ENCODE measurements at places on chromosomes 11 and 22. TPM values are rescaled to one million over a fixed set of nuclear protein-coding genes. Genes with fewer than 3 reads are reported as not detected.

DNA sequence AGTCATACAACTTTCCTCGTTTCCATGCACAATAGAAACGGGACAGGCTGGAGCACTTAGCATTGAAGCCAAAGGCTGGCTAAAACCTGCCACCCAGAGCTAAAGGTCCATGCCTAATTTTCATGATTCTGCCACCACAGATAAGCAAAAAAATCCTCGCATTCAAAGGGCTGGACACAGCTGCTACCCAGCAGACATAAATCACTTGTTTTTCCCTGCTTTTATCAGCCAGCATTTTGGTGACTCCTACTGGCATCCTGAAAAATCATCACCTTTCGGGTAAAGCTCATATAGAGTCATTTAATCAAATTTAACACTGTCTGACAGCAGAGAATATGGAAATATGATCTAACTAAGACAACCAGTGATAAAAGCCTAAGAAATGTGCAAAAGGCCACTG, 37.9 kb downstream of the ALG9 start:
- no peak for DNase-seq

DNA sequence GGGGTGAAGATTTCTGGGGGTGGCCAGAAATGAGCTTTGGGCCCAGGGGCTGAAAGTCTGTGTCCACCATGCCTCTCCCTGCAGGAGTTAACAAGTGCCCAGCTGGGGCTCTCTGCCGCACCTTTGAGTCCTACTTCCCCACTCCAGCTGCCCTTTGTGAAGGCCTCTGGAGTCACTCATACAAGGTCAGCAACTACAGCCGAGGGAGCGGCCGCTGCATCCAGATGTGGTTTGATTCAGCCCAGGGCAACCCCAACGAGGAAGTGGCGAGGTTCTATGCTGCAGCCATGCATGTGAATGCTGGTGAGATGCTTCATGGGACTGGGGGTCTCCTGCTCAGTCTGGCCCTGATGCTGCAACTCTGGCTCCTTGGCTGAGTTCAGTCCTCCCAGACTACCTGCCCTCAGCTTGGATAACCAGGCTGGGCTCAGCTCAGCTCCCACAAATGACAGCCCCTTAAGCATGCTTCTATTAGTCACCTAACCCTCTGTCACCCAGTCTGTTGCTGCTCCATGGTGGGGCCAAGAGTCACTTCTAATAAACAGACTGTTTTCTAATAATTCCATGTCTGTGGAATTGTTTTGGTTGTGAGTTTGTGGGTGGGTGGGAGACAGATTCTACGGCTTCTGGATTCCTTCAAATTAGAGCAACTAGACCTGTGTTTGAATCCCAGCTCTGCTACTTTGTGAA, 3.0 kb upstream of the INPPL1 start:
- DNase-seq = no peak

GRCh38 chr11:10641177-10641911, 52.2 kb downstream of the IRAG1 start:
- no peak for DNase-seq

GRCh38 chr11:47186700-47187695, 764 bp upstream of the PACSIN3 start:
- peak; percentile 78 for DNase-seq

GRCh38 chr11:70854901-70855556, 397.3 kb downstream of the SHANK2 start:
- peak; percentile 80 for DNase-seq

- peak; percentile 90 for DNase-seq
These were observed 1.9 kb downstream of the GRAMD4 start for GRCh38 chr22:46622081-46622521.

GRCh38 chr11:71987521-71987920, 11.2 kb upstream of the IL18BP start:
- no peak for DNase-seq

GRCh38 chr11:2480874-2481220, 36.0 kb downstream of the KCNQ1 start:
- no peak for DNase-seq

- no peak for DNase-seq
These were observed 110.1 kb upstream of the LMO1 start for GRCh38 chr11:8373519-8374432.

- DNase-seq = no peak
These were observed 6.0 kb downstream of the WNT11 start for GRCh38 chr11:76200006-76200940.

DNA sequence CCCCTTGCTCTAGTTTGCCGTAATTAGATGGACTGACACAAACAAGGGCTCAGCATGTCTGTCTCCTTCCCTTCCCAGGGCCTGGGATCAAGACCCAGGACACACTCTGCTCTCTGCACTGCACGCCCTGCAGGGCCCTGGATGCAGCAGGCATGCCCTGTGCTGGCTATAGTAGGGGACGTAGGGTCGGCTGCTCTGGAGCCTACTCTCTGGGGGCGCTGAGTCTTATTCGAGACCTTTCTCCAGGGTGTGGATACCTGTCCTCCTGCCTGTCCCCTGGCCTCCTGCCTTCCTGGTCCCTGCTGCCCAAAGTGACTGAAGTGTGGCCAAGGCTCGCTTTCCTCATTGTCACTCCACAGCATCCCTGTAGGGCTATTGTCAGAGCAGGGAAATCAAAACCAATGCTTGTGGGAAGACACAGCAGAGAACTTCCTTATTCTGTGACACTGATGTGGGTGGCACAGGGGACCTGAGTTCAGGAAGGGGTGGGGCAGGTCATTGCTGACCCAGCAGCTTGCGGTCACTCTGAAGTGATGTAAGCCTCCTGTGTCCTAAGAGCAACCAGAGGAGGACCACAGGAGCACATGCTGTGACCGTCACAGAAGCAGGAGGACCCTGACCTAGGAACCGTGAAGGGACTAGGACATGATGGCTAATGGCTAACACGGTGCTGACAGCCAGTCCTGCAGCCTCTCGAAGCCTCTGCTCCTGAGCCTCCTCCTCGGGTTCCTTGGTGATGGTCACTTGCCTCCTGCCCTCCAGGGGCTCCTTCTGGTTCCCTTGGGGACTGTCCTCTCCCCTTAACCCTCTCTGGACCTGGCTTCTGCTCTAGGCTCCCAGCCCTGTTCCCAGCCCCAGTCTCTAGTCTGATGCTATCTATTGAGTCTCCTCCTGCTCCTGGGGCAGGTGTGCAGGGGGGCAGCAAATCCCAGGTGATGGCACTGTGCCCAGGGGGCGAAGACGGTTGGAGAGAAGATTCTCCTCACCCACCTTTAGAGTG, 10.3 kb downstream of the APOBEC3A start:
- no peak for DNase-seq

GRCh38 chr11:111739299-111739698, 26.9 kb downstream of the PPP2R1B start:
- no peak for DNase-seq

DNA sequence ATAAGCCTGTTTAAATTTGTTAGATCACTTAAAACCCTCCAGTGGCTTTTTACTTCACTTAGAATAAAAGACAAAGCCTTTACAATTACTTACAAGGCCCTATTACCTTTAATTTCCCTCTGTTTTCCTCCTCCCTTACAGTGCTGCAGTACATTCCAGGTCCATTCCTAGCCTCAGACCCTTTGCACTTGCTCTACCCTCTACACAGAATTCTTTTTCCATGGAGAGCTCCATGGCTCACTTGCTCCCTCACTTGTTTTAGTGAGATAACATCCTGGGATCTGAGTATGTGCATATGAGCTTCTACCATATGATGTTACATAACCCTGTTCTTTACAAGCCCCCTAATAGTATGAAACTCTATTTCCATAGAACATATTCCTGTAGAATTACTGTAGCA, 24.4 kb downstream of the ZNF214 start:
- DNase-seq = no peak

GRCh38 chr22:20881231-20881630, 22.4 kb downstream of the SNAP29 start:
- no peak for DNase-seq

DNA sequence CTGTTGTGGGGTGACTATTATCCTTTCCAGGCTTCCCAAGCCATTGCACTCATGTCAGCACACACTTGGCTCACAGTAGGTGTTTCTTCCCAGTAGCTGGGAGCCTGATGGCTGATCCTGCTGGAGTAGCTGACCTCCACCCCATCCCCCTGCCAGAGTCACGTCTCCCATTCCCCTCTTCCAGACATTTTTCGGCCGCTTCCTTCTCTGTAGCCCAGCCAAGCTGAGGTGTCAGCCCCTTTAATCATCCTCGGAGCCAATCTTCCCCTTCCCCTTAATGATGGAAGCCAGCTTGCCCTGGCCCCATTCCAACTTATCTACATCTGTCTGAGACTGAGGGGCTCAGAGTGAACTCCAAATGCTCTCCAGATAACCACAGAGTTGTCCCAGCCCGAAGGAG, 550.7 kb downstream of the MN1 start:
- DNase-seq = no peak

- no peak for DNase-seq
These were observed 23.9 kb downstream of the SLC22A12 start for GRCh38 chr11:64614917-64615316.

- DNase-seq = no peak
These were observed 59.3 kb downstream of the GGTLC2 start for GRCh38 chr22:22703715-22704114.

GRCh38 chr11:132846075-132846474, 686.2 kb downstream of the OPCML start:
- DNase-seq = no peak

DNA sequence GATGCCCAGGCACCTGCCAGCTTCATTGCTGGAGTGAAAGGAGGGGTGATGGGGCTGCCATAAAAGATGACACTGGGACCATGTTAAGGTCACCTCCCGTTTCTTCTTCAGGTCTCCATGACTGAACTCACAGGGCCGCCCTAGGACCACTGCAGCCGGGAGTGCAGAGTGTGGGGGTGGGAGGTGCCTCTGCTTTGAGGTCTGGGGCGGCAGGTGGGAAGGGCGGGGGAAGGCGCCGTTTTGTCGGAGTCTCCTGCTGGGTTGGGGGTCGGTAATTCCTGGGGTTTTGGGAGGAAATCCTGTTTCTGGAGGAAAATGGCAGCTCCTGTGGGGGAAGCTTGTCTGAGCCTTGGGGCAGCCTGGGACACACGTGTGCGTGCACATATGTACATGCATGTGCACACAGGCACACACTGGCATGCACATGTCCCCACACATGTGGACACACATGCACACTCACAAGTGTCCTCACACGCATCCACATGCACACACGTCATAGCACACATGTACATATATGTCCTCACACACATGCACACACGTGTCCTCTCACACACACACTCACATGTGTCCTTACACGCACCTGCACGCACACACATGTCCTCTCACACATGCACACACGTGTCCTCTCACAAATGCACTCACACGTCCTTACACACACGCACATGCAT, 990.9 kb downstream of the BRD1 start:
- no peak for DNase-seq

GRCh38 chr11:79030448-79030847, 410.4 kb downstream of the TENM4 start:
- DNase-seq = peak; percentile 64

GRCh38 chr11:32110795-32111194, 19.9 kb downstream of the RCN1 start:
- no peak for DNase-seq

GRCh38 chr11:45907911-45908370, 870 bp upstream of the FREY1 start:
- DNase-seq = no peak

- no peak for DNase-seq
These were observed 106.9 kb downstream of the ZBTB16 start for GRCh38 chr11:114166362-114166761.

DNA sequence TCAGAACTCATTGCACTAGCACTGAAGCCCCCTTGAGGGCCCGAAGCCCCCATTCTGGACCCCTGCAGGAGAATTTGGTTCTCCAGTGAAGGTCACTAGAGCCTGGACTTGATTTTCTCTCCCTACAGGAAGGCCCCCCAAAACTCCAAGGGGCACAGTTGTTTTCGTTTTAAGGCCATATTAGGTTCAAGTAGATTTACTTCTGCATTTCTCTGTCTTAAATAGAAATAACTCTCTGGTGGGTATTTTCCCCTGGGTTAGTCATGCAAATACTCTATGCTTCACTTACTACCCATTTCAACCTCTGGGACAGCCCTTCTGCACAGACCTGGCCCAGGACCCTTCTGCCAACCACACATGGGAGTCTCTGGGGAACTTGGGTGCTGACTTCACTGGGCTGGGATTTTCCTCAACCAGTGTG, 41.6 kb downstream of the WEE1 start:
- DNase-seq = no peak

DNA sequence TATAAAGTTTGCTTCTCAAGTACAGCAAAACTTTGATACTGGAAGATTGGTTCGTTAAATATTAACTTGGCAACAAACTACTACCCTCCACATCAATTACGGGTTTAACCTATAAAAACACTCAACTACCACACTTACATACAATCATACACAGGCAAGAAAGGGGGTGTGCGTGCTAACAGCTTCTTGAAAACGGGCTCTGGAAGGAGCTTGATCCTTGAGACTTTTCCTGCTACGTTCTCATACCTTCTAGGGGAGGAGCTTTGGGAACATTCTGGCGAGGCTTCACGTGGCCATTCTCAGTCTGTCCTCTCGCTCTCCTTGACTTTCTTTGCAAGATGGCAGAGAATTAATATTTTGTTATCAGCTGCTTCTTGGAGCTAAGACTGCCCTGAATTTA, 6.8 kb upstream of the ESAM start:
- DNase-seq = peak; percentile 55

DNA sequence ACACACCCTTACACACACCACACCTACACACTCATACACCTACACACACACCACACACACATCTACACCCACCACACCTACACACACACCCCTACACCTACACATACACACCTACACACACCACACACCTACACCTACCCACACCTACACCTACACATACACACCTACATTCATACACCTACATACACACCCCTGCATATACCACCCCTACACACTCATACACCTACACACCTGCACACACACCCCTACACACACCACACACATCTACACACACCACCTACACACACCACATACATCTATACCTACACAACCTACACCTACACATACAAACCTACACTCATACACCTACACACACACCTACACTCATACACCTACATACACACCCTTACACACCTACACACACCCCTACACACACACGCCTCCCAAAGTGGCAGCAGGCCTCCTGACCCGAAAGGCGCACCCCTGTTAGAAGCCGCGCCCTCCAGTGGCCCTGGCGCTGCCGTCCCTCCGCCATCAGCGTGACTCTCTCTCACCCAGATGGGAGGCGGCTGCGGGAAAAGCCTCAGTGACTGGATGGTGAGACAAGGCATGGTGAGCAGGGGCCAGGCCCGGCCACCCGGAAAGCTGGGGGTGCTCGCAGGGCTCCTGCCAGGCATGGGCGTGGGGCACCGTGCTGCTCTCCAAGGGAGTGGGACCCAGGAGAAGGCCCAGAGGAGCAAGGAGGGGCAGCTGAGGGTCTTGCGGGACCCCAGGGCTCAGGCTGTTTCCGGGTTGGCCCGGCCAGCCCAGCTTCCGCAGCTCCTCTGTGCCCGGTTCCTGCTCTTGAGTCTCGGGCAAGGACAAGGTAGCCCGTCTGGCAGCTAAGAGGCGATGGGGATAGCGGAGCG, 37.0 kb upstream of the HMOX1 start:
- DNase-seq = no peak

The OR2AT4 gene
- not detected for polyA plus RNA-seq

The MFRP gene
- not detected for polyA plus RNA-seq

The NLRP14 gene
- 0.28 TPM for polyA plus RNA-seq

The TFIP11 gene
- 26.7 TPM for polyA plus RNA-seq

The OTOG gene
- not detected for polyA plus RNA-seq

The NOX4 gene
- 370 TPM for polyA plus RNA-seq

The PLAAT2 gene
- polyA plus RNA-seq = 49.5 TPM
